ENCODE measurements at places on chromosomes 5 and 9.

GRCh38 chr5:145587710-145588109 is 247.4 kb downstream of the PRELID2 start:
- DNase-seq = no peak

- DNase-seq = peak; percentile 62
Measured at GRCh38 chr5:40623480-40624420, 56.0 kb upstream of the PTGER4 start.

DNA sequence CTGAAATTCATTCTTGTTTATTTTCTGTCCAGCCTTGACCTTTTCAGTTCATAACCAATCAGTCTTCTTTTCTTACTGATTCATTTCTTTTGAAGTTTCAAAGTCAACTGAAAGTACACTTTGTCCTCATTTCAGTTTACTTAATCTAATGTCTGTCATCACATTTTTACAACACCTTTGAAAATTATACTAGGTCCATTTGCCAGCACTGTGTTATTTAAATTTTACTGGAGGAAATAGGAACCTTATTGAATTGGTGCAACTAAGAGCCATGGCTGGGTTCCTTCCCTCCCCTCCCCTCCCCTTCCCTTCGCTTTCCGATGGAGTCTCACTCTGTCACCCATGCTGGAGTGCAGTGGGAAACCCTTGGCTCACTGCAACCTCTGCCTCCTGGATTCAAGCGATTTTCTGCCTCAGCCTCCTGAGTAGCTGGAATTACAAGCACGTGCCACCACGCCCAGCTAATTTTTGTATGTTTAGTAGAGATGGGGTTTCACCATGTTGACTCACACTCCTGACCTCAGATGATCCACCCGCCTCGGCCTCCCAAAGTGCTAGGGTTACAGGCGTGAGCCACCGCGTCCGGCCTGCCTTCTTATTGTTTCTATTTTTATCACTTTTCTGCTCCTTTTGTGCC is 6.3 kb downstream of the RMI1 start:
- no peak for DNase-seq

GRCh38 chr5:154092356-154093141 is 53.8 kb downstream of the MFAP3 start:
- no peak for DNase-seq

DNA sequence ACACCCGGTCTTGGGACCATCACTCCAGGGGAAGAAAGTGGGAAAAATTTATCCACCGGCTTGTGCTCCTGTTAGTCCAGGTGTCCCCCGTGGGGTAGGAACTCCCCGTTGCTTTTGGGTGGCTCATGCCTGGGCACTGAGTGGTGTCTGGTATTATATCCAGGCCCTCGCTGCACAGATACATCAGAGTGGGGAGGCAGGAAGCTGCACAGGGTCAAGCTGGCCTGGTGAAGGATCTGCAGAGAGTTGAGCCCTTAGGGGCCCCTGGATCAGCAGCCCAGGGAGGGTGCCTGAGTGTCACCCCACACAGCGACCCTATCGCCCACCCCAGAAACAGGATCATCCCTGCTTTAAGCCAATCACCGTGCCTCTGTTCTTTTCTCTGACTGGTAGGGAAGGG is 24.4 kb upstream of the COL5A1 start:
- no peak for DNase-seq

All from CD4-positive, alpha-beta memory T cell (primary cell).